ENCODE measurements at places on chromosomes 3 and 15. TPM values are rescaled to one million over a fixed set of nuclear protein-coding genes. Genes with fewer than 3 reads are reported as not detected.

IDH3A gene
- 119 TPM for total RNA-seq

DPPA2 gene
- total RNA-seq, result not detected

KNSTRN gene
- 53.6 TPM for total RNA-seq

TMEM44 gene
- total RNA-seq, result 6.9 TPM

PLAAT1 gene
- total RNA-seq, result not detected

LTK gene
- 1.7 TPM for total RNA-seq

CCDC33 gene
- not detected for total RNA-seq

SLC9C1 gene
- not detected for total RNA-seq
